NCI-H460 (cell line): ENCODE measurements at places on chromosomes 12 and 14. TPM values are rescaled to one million over a fixed set of nuclear protein-coding genes. Genes with fewer than 3 reads are reported as not detected.

The SMIM41 gene
- total RNA-seq: 0.12 TPM in 1 of 2 replicates, not detected in the other

The TESPA1 gene
- not detected in 2 replicates for total RNA-seq

The MSRB3 gene
- total RNA-seq: 16.2 and 16.3 TPM in 2 replicates

The CPNE6 gene
- not detected in 2 replicates for total RNA-seq

The KRT83 gene
- 1.4 and 1.7 TPM in 2 replicates for total RNA-seq

The POTEM gene
- total RNA-seq: not detected in 2 replicates

The PMCH gene
- total RNA-seq: not detected in 2 replicates

The SERPINA12 gene
- not detected in 2 replicates for total RNA-seq

The SERPINA3 gene
- not detected in 2 replicates for total RNA-seq

The SOAT2 gene
- not detected in 2 replicates for total RNA-seq

The GUCY2C gene
- total RNA-seq: not detected in 2 replicates
